Stimulated activated CD4-positive, alpha-beta T cell treated with anti-CD3 and anti-CD28 coated beads, Interleukin-4, amount 100 ng/mL, for 1 hour (primary cell): ENCODE measurements at places on chromosomes 1 and 21.

DNA sequence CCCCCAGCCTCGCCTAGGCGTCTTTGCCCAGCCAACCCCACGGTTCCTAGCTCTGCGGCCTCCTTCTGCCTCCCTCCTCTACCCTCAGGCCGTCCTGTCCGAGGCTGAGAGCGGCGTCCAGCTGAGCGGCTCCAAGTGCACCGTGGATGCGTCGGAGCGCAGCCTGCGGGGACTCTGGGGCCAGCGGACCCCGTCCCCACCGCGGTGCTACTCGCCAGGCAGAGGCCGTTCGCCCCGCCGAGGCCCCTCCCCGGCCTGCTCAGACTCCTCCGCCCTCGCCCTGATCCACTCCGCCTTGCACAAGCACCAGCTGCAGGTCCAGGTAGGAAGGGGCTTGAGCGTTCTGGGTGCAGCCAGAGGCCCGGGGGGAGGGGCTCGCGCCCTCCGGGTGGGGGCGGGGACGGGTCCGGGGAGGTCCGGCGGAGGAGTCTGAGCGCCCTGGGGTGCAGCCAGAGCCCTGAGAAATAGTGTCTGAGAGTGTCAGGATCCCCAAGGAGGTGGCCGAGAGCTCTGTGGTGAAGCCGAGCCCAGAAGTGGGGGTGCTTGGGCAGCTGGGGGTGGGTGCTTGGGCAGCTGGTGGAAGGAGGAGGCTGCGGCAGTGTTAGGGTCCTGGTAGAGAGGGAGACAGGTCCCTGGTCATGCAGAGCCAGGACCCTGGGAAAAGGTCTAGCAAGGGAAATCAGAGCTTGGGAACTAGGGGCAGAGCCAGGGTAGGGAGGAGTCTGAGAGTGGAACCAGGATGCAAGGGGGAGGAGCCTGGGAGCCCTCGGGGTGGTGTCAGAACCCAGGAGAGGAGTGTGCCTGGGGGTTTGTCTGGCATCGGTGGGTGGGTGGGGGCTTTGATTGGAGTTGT, 3.2 kb upstream of the NBPF3 start:
- DNase-seq: no peak

DNA sequence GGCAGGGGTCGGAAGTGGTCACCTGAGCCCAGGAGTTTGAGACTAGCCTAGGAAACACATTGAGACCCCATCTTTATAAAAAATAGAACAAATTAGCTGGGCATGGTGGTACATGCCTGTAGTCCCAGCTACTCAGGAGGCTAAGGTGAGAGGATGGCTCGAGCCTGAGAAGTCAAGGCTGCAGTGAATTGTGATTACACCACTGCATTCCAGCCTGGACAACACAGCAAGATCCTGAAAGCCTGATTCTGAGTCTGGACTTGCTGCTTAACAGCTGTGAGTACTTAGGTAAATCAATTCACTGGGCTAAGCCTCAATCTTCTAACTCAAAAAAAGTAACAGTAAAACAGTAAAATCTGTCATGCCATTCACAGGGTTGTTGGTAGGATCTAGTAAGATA, 4.9 kb downstream of the TRAPPC3 start:
- no peak for DNase-seq

GRCh38 chr1:206573319-206573718, 38.9 kb downstream of the EIF2D start:
- no peak for DNase-seq

GRCh38 chr1:59541161-59541560, 244.3 kb downstream of the FGGY start:
- DNase-seq: no peak
